ENCODE measurements at places on chromosomes 3 and 15.
A peak's percentile ranks its signal among the peaks of the same experiment; 100 is the strongest.

DNA sequence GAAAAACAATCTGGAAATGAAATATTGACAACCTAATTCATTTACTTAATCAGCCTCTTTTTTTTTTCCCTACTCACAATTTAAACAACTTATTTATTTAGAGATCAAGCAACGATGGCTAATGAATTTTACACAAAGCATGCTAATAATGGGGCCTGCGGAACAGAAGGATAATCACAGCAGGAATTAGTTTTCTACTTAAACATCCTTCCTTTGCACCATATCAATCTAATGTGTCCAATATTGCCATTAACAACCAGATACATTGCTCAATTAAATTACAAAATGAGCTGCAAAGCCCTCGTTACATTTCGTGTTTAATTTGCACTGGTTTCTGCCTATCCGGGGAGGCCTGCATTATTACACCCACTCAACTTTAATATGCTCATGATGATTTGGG lies 99.2 kb downstream of the RAB11A start:
- no peak for DNase-seq

GRCh38 chr3:105647047-105647446 lies 221.8 kb downstream of the CBLB start:
- DNase-seq: no peak

DNA sequence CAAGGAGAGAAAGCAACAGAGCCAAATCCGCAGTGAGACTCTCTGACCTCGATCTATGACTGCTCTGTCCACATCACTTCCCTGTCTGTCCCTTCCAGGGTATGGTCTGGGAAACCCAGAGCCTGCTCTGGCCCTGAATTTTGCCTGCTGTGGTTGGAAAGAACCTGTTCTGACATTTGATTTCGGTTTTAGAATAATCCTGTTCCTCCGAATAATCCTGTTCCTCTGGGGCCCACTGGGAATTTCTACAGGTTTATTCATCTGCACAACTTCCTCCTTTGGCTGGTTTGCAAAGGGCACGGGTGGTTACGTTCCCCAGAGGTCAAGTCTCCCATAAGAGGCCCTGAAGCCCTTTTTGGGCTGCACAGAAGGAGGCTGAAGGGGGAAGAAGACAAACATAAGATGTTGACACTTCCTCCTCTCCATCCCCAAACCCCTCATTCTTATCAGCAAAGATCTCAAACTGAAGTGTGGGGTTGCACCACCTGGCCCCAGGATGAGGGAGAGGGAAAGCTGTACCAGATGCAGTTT lies 10.6 kb downstream of the LAMP3 start:
- no peak for DNase-seq

GRCh38 chr3:12593473-12593872 lies 36.6 kb downstream of the MKRN2 start:
- no peak for DNase-seq

DNA sequence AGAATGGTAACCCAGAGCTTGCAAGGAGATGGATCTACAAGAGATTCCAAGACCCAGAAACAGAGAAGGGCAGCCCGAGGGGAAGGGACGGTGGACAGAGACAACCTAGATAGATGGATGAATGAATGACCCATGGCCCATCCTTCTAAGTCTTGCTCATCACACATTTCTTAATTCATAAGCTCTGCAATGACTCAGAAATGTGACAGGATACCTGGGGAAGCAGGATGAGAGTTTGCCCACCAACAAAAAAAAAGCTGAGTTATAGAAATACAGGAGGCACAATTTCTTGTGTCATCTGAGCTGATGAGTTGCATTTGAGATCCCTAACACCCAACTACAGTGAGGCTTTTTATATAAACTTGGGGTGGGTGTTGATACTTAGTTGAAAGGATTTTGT lies 76.6 kb downstream of the CNTN3 start:
- DNase-seq: no peak

- no peak for DNase-seq
Measured at GRCh38 chr3:95319921-95320494, 1257.1 kb downstream of the NSUN3 start.

- DNase-seq: no peak
Measured at GRCh38 chr3:179551349-179552105, 11.2 kb upstream of the ACTL6A start.

DNA sequence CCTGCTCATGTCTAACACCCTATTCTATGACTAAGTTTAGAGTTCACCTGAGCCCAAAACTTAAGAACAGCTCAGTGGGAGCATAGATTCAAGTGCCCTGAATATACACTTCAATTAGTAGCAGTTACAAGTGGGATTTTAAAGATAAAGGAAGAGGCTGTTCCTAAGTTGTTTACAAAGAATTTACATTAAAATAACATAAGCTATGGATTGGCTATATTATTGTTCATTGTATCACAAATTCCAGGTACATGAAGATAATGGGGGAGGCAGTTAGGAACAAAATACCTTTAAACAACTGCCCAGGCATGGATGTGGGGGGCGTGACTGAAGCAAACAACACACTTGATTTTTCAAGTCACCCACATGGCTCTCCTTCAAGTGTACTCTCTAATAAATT lies 52.7 kb downstream of the ROPN1B start:
- DNase-seq: no peak

- no peak for DNase-seq
Measured at GRCh38 chr3:109098079-109098644, 19.8 kb downstream of the MORC1 start.

DNA sequence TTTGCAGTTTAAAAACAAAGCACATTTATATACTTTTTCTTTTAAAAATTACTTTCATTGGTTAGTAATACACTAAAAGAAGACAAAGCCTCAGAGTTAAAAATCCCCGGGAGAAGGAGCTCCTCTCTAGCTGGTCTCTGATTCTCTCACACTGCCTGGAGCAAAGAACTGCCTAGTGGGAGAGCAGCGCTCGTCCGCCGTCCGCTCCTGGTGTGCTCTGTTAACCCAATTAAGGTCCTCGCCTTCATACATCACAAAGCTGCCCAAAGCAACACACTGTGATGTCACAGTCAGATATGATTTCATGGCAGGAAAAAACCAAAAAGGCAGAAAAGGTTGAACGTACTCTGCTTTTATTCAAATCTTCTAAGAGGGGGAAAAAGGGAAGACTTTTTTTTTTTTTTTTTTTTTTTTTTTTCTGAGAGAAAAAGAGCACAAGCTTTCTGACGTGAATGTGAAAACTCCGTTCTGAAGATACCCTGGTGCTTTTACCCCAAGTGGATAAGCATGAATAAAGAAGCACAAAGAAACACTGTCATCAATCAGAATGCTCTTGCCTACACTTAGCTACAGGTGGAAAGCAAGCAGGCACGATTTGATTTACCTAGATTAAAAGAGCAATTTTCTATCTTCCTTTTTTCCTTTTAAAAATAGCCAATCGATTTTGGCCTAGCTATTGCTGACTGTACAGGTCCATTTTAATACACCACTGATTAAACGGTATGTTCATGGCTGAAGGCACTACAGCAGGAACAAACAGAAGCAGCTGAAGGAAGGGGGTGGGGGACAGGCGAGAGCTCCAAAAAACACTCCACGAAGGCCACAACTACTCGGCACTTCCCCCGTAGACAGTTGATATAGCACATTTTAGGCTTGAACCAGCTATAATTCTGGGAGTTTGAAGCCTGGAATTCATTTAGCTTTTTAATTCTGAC lies 115.2 kb downstream of the TIGIT start:
- DNase-seq: no peak

- DNase-seq: no peak
Measured at GRCh38 chr15:60835020-60835419, 356.1 kb upstream of the ICE2 start.

DNA sequence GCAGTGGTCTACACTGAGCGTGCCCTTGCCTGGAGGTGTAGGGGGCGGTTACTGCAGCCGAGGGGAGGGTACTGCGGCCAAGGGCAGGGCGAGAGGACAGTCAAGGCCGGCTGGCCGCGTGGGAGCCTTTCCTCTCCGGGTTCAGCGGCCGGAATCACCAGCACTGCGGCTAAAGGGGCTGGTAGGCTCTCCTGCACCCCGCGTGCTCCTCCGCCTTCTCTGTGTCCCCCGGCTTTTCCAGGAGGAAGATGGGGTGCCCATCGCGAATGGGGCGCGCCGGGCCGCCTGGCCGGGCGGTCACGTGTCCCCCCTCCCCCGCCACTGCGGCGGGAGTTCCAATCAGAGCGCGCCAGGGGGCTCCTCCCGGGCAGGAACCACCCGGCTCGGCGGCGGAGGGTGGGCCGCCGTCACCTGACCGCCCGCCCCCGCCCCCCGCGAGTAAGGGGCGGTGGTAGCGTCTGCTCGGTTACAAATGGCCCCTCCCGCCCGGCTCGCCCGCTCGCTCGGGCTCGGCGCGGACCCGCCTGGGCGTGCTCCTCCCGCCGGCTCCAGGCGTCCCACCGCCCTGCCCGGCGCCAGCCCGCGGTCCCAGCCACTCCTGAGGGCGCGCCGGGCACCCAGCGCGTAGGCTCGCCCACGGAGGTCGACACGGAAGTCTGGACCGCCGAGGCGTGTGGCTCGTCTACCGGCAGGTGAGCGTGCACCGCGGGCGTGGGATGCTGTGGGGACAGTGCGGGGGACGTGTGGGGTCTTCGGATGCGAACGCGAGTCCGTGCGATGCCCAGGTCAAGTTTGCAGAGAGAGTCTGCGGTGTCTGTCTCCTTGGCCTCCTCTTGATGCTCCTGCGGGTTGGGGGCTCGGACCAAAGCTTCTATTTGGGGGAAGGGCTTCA lies 242.6 kb upstream of the TOPAZ1 start:
- DNase-seq: no peak

- no peak for DNase-seq
Measured at GRCh38 chr15:51218299-51218938, 120.0 kb downstream of the CYP19A1 start.

- no peak for DNase-seq
Measured at GRCh38 chr3:126274735-126275619, 82.2 kb downstream of the KLF15 start.

- DNase-seq: no peak
Measured at GRCh38 chr15:40197434-40197833, 36.6 kb downstream of the BUB1B start.

- DNase-seq: no peak
Measured at GRCh38 chr3:124780761-124781475, 50.7 kb downstream of the UMPS start.

DNA sequence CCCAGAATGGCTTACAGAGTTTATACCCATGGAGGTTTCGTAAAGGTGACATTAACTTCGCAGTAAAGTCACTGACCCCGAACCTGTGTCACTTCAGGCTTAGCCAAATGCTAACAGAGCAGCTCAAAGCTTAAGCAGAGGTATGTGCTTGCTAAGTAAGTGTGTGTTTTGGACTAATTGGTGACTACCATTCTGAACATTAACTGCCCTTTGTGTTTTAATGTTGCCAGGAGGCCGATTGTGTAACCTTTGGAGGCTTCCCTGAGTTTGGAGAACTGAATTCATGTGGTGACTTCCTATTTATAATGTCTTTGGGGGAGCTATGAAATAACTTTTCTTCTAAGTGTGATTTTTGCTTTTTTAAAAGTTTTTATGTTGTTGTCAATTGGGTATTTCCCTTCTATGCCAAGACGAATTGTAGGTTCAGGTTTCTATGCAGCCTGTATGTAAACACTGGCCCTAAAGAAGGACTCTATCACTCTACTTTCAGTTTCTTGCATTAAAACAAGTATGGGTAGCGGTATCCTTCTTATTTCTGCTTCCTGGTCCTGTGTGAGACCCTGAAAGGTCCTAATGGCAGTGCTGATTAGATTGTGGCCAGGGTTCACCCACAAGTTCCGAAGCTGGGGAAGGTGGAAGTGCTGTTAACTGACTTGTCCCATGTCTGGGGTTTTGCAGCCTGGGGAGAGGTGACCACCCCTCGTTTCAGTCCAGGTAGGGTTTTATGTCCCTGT lies 86.3 kb downstream of the IGF1R start:
- DNase-seq: no peak

GRCh38 chr3:125145751-125146475 lies 66.6 kb downstream of the SLC12A8 start:
- DNase-seq: no peak

DNA sequence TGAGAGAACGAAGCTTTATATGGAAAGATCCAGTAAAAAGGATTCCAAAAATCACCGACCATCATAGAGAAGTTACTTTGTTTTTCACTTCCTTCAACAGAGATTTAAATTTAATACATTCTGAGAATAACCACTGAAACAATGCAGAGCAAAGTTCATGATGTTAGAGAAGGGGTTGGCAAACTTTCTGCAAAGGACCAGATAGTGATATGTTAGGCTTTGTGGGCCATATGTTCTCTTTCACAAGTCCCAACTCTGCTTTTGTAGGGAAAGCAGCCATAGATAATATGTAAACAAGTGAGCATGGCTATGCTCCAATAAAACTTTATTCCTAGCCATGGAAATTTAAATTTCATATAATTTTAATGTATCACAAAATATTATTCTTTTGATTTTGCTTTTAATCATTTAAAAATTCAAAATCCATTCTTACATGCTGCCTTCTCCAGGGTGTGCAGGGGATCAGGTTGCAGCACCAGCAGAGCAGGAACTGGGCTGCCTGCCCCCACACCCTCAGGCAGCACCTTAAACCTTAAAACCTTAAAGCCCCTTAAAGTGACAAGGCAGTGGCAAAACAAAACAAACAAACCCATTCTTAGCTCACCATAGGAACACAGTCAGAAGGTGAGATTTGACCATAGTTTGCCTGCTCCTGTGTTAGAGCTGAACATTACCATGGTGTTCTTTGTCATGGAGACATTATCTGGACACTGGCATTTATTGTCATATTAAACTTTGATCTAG lies 16.9 kb upstream of the IGSF10 start:
- DNase-seq: no peak

- no peak for DNase-seq
Measured at GRCh38 chr3:101823525-101823924, 25.8 kb upstream of the NFKBIZ start.

- no peak for DNase-seq
Measured at GRCh38 chr3:29310865-29311264, 30.0 kb downstream of the RBMS3 start.

DNA sequence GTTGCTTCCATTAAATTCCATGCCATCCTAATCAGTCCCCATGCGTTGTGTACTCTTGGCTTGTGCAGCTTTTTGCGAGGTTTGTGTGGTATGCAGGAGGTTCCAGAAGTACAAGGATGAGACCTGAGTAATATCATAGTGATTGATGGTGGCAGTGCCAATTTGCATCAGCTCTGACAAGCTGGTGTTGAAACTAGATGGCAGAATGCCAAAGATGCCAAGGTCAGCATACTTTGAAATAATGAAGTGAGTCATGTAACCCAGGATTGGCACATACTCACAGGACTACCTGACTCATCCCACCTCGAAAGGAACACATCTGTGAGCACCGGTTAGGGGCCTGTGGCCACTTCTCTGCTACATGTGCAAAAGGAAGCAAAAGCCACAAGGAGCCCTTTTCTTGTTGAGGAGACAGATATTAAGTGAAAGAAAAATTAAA lies 14.3 kb downstream of the KAT2B start:
- DNase-seq: peak; percentile 59

- DNase-seq: no peak
Measured at GRCh38 chr3:13492976-13493866, 13.1 kb downstream of the HDAC11 start.
